A172 (cell line): ENCODE measurements at places on chromosomes 16 and 17.

GRCh38 chr16:79712276-79712675 is 111.7 kb upstream of the MAF start:
- DNase-seq = no peak

GRCh38 chr16:85309656-85310587 is 197.7 kb upstream of the CIBAR2 start:
- no peak for DNase-seq

- no peak for DNase-seq
Measured at GRCh38 chr16:8571061-8571596, 19.2 kb downstream of the TMEM114 start.

GRCh38 chr17:31856750-31857149 is 2.3 kb downstream of the COPRS start:
- no peak for DNase-seq

- no peak for DNase-seq
Measured at GRCh38 chr17:37117373-37118142, 168.8 kb downstream of the AATF start.

GRCh38 chr17:55564081-55564480 is 52.8 kb upstream of the SMIM36 start:
- no peak for DNase-seq

GRCh38 chr16:10253409-10253808 is 71.2 kb upstream of the GRIN2A start:
- DNase-seq = no peak

DNA sequence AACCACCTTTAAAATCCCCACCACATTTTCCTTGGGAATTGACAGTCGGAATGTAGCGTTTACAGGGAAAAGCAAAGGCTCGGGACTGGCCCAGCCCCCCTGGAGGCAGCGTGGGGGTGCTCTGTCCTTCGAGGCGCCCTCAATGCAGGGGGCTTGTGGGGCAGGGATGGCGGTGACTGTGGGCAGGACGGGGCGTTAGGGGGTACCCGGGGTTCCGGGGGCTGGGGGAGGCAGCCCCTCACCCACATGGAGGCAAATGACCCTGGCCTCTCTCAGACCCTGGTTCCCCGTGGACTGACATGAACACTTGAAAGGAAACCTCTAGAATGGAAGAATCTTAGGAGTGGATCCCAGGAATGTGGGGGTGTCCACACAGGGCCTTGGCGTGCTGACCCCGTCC is 78.4 kb upstream of the GNG13 start:
- no peak for DNase-seq

DNA sequence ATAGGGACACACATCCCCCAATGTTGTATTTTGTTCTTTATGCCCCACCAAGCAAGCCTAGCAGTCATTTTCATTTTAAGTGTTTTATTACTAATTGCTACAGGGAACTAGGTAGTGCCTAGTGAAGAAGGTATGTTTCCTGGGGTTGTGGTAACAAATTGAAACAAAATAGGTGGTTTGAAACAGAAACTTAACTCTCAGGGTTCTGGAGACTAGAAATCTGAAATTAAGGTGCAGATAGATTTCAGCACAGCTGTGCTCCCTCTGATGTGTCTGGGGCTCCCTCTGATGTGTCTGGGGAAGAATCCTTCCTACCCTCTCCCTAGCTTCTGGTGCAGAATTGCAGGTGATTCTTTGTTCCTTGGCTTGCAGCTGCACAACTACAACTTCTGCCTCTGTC is 390.1 kb downstream of the ZFHX3 start:
- no peak for DNase-seq

DNA sequence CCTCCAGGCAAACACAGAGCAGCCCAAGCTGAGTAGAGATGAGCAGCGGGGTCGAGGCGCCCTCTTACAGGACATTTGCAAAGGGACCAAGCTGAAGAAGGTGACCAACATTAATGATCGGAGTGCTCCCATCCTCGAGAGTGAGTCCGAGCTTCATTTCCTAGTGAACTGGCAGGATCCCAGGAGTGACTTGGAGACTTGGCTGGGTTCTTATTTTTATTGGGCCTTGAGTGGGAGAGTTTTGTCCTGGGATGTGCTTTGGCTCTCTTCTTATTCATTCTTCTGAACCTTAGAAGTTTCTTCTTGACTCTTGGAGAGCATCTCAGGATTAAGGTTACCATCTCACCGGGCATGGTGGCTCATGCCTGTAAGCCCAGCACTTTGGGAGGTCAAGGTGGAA is 27.2 kb upstream of the CDC6 start:
- DNase-seq = no peak

DNA sequence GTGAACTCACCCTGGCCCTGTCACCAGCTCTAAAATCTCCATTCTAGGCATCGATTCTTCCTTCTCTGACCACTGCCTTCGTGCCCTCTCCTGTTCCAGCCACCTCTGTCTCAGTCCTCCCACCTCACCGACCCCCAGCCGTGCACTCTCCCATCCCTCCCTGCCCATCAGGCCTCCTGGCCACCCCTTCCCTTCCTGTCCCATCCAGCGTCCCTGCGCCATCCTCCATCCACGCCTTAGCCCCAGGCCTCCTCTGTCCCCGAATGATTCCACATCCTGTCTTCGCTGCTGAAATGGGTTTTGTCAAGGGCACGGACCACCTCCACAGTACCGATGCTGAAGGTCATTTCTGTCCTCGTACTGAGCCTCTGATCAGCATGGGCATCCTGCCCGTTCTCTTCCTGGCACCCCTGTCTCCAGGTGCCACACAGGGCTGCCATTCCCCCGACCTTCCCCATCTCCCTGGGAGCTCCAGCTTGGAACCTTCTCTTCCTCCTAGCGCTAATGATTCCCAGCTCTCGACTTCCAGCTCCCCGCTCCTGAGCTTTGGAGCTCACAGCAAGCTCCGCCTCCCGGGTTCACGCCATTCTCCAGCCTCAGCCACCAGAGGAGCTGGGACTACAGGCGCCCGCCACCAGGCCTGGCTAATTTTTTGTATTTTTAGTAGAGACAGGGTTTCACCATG is 2.6 kb downstream of the TRIM65 start:
- DNase-seq = no peak

DNA sequence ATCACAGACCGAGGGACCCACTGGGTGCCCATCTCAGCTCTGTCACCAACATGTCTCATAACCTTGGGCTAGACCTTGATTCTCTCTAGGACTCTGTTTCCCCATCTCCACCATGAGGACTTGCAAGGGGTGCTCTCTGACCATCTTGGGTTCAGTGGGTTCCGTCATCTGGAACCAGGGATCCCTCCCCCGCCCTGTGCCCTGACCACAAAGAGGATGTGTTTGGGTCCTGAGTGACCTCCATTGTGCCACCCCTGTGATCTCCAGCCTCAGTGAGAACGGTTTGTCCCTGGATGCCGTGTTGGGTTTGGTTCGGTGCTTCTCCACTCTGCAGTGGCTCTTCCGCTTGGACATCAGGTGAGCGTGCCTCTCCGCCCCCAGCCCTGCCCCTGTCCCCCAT is 49.1 kb upstream of the CPNE2 start:
- no peak for DNase-seq

GRCh38 chr16:65021852-65022595 is 99.8 kb downstream of the CDH11 start:
- no peak for DNase-seq

- no peak for DNase-seq
Measured at GRCh38 chr16:17340804-17341203, 130.0 kb downstream of the XYLT1 start.

DNA sequence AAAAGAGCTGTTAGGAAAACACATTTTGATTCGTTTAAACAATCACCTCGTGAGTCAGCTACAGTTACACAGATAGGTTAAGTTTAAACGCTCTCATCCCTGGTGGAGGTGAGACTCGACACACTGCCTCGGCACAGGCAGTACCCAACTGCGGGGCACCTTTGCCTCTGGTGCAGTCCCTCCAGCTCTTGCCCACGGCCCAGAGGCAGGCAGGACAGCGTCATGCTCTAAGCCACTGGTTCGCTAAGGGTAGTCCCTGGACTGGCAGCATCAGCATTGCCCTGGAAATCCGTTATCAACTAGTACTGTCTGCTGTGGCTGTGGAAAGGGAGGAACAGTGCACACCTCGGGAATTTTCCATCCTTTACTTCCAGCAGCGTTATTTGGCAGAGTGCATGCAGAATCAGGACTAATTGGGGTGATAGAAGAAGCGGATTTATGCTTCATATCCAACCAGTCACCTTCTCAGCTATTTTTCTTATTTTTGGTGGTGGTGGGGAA is 3.7 kb upstream of the PIK3R6 start:
- no peak for DNase-seq

- no peak for DNase-seq
Measured at GRCh38 chr17:42408061-42408460, 15.0 kb downstream of the CAVIN1 start.

GRCh38 chr17:68384471-68384870 is 72.8 kb downstream of the WIPI1 start:
- DNase-seq = no peak

GRCh38 chr16:31043352-31043751 is 10.0 kb downstream of the STX4 start:
- DNase-seq = no peak

DNA sequence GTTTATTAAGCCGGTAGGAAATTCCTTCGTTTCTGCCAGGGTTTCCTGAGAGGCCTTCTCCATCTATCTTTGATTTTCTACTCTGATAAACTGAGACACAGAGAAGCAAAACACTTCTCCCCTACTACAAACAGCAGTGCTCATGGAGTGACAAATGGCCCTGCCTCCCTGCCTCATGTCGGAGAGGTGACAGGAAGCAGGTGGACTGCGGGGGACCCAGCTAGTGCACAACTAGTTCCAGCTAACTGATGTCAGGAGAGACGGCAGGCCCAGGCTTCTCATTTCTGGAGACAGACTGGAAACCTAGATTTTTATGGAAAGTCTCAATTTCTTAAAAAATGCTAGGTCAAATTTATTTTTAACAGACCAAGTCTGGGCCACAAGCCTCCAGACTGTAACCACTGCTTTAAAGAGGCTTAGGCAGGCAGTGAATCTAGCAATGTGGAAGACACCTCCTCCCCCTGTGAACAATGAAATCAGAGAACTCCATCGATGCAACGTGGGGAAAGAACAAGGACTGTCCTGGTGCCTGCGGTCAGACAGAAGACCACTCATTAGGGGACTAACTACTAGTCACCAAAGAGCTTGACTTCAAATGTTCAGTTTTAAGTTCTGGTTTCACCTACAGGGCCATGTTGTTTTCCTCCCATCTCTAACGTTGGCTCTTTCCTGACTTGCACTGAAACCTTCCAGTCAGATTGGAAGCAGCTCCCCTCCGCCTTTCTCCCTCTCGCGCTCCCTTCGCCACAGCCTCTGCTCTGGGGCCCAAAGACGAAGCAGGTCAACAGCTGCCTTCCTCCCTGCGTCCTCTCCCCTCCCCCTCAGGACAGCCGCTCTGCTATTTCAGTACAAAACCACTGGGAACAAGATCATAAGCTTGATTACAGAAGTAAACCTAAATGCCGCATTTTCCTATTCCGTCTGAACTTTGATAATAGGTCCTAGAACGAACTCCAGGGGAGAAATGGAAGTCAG is 17.6 kb downstream of the GTF3C1 start:
- no peak for DNase-seq

- peak; percentile 85 for DNase-seq
Measured at GRCh38 chr16:27461483-27462171, 59.7 kb downstream of the IL21R start.
